ENCODE measurements at places on chromosomes 4 and X.

GRCh38 chr4:158347556-158347955 lies 137.3 kb downstream of the TMEM144 start:
- DNase-seq, result no peak

DNA sequence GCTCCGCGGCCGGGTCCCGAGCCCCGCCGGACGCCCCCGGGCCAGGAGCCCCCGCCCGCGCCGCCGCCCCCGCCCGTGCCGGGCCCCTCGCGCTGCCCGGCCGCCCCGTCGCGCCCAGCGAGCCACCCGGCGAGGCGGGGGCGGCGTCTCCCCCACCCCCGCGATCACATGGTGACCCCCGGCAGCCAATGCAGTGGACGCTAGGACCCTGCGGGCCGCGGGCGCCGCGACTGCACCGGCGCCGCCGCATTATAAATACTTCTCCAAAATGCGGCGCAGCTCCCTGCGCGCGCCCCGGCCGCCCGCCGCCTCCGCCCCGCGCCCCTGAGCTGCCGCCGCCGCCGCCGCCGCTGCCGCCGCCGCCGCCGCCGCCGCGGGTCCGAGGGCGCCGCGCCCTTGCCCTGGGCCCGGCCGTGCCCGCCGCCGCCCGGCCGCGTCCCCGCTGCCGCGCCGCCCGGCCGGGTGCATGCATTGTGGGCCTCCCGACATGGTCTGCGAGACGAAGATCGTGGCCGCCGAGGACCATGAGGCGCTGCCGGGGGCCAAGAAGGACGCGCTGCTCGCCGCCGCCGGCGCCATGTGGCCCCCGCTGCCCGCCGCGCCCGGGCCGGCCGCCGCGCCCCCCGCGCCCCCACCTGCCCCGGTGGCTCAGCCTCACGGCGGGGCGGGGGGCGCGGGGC lies at the start of gene NAT8L:
Gene NAT8L (plus strand): TSS at position 282 of the 680 bp plus-strand sequence. CDS start 185 bp downstream, at position 467.
- no peak for DNase-seq

GRCh38 chrX:4181782-4182407 lies 468.4 kb upstream of the PRKX start:
- DNase-seq, result no peak

DNA sequence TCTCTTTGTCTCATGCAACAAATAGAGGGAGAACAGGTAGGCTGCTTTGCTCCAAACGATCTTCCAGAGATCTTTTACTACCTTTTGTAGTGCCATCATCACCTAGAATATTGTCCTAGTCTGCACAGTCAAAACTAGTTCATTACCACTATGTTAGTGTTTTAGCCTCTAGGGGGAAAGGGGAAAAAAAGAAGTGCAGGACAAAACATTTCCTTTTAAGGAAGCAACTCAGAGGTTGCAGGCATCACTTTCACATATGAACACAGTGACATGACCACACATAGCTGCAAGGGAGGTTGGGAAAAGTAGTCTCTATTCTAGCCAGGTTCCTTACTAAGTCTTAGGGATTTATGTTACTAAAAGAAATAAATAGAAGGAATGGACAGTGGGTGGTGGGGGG lies 39.3 kb upstream of the RAP2C start:
- DNase-seq, result no peak

DNA sequence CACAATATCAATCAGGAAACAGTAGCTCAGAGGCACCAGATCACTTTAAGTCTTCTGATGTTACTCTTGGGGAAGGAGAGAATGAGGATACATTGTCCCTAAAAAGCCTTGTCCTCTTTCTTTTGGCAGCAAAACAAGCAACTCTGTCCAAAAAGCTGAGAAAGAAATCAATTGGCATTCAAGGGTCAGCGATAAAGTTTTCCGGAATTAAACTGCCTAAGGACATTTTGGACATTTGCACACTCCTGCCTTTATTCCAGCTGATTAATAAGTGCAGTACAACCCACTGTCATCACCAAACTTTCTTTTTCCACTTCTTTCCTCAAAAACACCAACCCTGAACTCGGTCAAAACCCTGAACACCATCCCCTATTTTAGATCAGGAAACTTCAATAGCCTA lies 85.8 kb upstream of the FAM9A start:
- DNase-seq, result no peak
